ENCODE measurements at places on chromosomes 12 and 14. TPM values are rescaled to one million over a fixed set of nuclear protein-coding genes. Genes with fewer than 3 reads are reported as not detected.
A peak's percentile ranks its signal among the peaks of the same experiment; 100 is the strongest.

DNA sequence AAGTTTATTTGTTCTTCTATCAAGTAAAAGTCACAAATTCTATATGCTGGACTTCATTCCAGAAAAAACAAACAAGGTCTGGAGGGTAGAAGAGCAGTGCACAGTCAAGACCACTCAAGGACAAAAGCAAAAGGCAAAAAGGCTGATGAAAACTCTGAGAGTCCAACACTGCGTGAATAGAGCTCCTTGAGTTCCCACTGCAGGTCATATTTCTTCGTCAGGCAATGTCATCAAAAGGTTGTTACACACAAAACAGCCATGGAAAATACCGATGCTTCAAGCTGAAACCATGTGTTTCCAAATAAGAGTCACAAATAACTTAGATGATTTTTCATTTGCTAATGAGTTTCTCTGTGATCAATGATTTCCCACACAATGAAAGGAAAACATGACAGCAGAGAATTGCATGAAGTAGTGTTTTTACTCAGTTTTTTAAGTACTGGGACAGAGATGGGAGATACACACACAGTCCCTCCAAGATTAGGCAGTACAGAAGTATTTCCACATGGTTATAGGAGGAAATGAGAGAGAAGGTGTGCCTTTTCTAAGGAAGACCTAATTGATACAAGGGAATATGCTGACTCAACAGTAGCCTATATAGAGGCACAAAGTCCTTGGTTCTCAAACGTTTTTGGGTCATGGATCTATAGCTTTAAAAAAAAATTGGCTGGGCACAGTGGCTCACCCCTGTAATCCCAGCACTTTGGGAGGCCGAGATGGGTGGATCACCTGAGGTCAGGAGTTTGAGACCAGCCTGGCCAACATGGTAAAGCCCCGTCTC lies 177.7 kb downstream of the MED13L start:
- no peak overlapping the region for H3K27ac ChIP-seq
- H3K36me3 ChIP-seq, result no peaks in the 10 kb centered on the region
- no peaks in the 10 kb centered on the region for H3K27me3 ChIP-seq
- no peak for DNase-seq

DNA sequence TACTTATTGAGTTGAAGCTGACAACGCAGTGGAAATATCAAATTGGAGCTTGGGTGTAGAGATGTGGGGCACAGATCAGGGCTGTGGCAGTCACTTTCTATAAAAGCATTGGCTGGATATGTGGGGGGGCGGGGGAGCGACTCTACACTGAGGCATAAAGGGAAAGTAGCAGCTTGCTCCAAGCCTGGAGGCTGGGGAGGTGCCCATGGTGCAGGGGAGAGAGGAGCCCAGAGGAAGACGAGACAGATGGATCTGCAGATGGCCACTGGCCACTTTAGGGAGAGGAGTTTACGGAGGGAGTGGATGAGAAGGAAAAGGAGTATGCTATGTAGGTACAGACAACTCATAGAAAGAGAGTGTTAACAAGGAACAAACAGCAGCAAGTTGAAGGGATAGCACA lies 13.5 kb upstream of the NGB start:
- no peaks in the 10 kb centered on the region for H3K4me1 ChIP-seq
- H3K27me3 ChIP-seq, result no peaks in the 10 kb centered on the region
- peaks cover 44% of the 10 kb centered on the region for H3K36me3 ChIP-seq
- H3K4me3 ChIP-seq, result no peak overlapping the region

DNA sequence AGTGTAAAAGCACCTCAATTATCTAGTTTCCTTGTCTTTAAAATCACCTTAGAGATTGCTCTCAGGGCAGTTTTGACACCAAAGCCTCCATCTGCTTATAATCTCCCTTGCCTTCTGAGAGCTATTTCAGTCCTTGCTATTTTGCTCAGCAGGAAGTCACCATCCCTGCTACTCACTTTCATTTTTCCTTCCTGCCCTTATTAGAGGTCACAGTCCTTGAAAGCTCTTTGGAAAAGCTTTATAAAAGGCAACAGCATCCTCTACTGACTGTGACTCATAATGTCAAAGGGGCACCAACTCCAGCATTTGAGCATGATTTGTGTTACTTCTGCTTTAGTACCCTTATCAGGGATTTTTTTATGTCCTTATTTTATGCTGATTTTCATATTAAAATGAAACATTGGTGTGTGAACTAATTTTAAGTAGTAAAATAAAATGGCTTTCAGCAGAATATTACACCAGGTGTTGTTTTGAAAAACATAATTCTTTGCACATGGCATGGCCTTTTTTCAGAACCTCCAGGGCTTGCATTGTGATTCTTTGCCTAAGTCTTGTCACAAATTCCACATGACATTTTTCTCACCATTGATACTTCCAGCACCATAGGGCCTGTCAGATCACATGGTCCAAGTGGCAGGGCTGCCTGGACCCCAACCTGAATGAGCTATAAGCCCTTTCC lies 213.0 kb downstream of the ADAMTS20 start:
- DNase-seq, result no peak
- no peak overlapping the region for H3K4me3 ChIP-seq
- H3K27me3 ChIP-seq, result no peaks in the 10 kb centered on the region
- H3K36me3 ChIP-seq, result no peaks in the 10 kb centered on the region
- H3K4me1 ChIP-seq, result no peaks in the 10 kb centered on the region

DNA sequence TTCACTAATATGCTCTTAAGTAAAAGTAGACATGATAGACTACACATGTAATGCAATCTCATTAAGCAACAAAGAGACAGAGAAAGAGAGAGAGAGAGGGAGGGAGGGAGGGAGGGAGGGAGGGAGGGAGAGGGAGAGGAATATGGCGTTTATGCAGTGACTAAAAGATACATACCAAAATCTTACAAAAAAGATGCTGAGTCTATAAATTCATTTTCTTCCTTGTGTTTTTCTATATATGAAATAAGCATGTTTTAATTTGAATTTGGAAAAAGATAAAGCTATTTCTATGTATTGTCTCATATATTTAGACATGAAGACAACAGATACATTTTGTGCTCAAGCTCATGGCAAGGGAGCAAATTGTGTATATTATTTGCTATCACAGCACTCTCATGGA lies 44.1 kb downstream of the LRFN5 start:
- no peaks in the 10 kb centered on the region for H3K27me3 ChIP-seq
- DNase-seq, result no peak

DNA sequence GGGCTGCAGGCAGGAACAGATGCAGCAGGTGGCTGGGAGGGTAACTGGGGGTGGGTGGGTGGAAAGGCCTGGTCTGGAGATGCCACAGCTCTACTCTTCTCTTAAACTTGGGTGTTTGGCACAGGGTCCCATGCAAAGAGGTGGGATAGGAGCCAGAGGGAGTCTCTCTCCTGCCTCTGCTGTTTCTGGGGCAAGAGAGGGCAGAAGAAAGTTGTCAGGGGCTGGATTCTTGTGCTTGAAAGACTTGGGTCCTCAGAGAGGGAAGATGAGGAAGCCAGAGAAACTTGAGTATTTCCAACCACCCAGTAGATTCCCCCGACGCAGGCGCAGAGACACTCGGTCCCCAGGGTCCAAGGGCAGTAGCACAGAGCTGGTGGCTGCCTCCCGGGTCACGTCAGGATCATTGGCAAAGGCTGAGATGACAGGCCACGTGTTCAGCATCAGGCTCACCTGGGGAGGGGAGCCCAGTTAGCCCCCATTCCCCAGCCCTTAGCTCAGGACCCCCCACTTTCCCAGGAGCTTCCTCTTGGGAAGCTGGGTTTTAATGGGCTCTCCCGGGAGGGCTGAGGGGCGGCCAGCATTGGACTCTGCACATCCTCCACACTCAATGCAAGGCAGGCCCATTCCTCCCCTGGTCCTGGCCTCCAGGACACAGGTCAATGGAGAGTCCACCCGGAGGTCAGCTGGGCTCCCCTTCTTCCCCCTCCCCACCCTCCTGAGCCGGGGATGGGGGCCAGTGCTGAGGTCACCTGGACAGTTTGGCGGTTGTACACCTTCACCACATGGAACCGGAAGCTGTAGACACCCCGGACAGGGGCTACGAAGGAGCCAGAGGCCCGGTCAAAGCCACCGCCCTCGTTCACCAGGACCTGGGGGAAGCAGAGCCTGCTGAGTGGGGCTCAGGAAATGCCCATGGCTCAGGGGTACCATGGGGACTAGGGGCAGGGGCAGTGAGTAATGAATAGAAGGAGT lies 1.6 kb downstream of the CBLN3 start:
- DNase-seq, result no peak
- no peak overlapping the region for H3K4me3 ChIP-seq
- peaks cover 1% of the 10 kb centered on the region for H3K36me3 ChIP-seq
- H3K27ac ChIP-seq, result peak overlapping the region; percentile 38

GRCh38 chr14:31207287-31207754 lies 272 bp downstream of the HECTD1 start:
- H3K27me3 ChIP-seq, result no peaks in the 10 kb centered on the region
- H3K36me3 ChIP-seq, result peaks cover under 1% of the 10 kb centered on the region
- peak overlapping the region; percentile 69 for H3K4me3 ChIP-seq

GRCh38 chr12:12502815-12503151 lies 59.9 kb downstream of the DUSP16 start:
- no peaks in the 10 kb centered on the region for H3K27me3 ChIP-seq
- H3K27ac ChIP-seq, result peak overlapping the region; percentile 52
- peaks cover 4% of the 10 kb centered on the region for H3K36me3 ChIP-seq
- DNase-seq, result no peak

DNA sequence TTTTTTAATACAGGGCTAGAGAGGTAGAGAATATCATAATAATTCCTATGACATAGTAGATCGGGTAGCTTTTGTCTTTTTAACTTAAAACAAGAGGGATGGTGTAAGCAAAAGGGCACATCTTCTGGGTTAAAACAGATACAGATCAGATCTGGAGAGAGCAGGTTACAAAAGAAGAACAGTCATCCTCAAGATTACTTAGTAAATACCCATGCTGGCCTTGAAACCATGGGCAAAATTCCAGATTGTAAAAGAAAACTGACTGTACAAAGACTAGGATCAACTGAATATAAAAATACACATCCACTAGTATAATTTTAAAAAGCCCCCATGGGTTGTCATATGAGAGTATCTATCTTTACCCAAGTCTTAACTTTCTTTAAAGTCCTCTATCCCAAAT lies 76.7 kb downstream of the MED13L start:
- peaks cover 3% of the 10 kb centered on the region for H3K4me1 ChIP-seq
- no peak for DNase-seq
- H3K27me3 ChIP-seq, result no peaks in the 10 kb centered on the region
- no peaks in the 10 kb centered on the region for H3K36me3 ChIP-seq
- no peak overlapping the region for H3K4me3 ChIP-seq

- H3K4me1 ChIP-seq, result peaks cover 21% of the 10 kb centered on the region
- peak; percentile 89 for DNase-seq
- H3K4me3 ChIP-seq, result peak overlapping the region; percentile 91
- H3K27ac ChIP-seq, result peak overlapping the region; percentile 94
- no peaks in the 10 kb centered on the region for H3K27me3 ChIP-seq
- no peaks in the 10 kb centered on the region for H3K36me3 ChIP-seq
Observed at GRCh38 chr12:45727301-45727979, 2.1 kb upstream of the ARID2 start.

- no peak overlapping the region for H3K27ac ChIP-seq
- H3K4me1 ChIP-seq, result peaks cover 6% of the 10 kb centered on the region
- H3K4me3 ChIP-seq, result no peak overlapping the region
- no peaks in the 10 kb centered on the region for H3K27me3 ChIP-seq
Observed at GRCh38 chr14:31243860-31244259, 36.3 kb upstream of the HECTD1 start.

CRIP1 gene
- total RNA-seq, result 1.8 TPM

BICDL1 gene
- total RNA-seq, result 0.65 TPM

CBX5 gene
- 62.3 TPM for total RNA-seq

SELPLG gene
- 4.8 TPM for total RNA-seq
